ENCODE measurements at places on chromosomes 1 and 21.

- no peak for DNase-seq
Measured at GRCh38 chr1:12552111-12552888, 65.7 kb downstream of the DHRS3 start.

DNA sequence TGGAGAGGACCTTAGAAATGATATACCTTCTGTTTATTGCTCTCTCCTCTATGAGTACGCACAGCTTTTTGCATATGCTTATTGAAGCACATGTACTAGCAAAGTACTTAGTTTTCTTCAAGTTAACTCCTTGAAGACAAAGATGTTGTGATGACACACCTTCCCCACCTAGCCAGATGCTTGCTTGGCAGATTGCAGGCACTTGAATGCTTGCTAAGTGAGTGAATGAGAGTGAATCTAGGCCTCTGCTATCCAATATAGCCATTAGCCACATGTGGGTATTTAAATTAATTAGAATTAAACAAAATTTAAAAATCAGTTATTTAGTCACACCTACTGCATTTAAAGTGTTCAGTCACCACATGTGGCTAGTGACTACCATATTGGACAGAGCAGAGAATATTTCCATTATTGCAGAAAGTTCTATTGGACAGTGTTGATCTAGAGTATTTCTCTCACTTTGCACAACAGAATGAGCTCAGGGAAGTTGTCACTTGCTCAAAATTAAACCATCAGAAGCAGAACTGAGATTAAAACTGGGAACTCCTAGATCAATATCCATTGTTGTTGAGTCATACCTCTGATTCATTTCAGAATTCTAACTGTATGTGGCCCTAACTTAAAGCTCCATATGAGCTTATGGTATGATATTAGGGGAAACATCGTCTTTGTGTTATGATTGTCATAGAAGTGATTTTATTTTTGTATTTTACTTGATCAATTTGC, 8.6 kb upstream of the EEIG2 start:
- DNase-seq, result no peak

GRCh38 chr1:97489834-97490233, 431.0 kb downstream of the DPYD start:
- DNase-seq, result no peak

GRCh38 chr1:62260688-62261087, 58.5 kb downstream of the KANK4 start:
- DNase-seq, result no peak

DNA sequence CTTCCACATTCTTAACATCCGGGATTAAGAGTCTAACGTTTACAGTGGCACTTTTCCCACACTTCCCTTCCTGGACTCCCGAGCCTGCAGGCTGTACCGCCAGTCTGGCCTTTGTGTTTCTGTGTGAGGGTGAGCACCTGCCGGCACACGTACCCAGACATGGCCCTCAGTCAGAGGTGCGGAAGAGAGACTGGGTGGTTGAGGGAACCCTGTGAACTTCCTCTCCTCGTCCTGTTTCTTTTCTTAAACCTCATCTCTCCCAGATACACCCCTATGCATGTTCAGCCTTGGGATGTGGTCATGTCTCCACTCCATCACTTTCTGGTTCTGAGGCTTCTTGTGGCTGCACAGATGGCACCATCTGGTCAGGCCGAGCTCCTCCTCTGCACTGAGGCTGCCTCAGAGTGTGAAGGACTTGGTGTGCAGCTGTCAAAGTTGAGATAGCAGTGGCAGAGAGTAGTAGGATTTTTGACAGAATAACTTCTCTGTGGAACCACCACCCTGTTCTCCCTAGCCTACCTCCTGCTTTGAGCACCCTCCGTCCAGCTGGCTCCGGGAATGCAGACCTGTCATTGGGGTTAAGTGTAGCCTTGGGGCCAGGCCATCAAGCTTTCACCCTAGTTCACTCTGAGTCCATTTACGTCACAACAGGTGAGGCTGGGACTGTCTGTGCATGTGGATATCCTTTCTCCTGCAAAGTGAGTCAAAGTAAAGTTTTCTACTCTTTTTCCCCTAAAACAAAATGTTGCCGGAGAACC, 31.4 kb downstream of the VASH2 start:
- no peak for DNase-seq

- no peak for DNase-seq
Measured at GRCh38 chr1:18764362-18764761, 95.1 kb downstream of the TAS1R2 start.

DNA sequence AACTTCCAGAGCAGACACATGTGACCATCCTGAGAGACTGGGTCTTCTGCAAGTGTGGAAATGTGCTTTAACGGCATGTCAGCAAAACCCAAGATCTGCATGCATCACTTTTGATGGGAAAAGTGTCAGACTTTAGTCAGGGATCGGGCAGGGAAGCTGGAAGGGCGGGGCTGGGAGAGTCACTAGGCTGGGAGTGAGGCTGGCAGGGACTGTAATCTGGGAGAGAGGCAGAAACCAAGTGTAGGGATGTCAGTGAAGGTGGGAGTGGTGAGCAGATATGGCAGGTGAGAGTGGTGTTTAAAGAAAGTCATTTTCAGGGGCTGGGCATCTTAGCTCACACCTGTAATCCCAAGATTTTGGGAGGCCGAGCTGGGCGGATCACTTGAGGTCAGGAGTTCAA, 11.3 kb downstream of the CDA start:
- DNase-seq, result no peak

DNA sequence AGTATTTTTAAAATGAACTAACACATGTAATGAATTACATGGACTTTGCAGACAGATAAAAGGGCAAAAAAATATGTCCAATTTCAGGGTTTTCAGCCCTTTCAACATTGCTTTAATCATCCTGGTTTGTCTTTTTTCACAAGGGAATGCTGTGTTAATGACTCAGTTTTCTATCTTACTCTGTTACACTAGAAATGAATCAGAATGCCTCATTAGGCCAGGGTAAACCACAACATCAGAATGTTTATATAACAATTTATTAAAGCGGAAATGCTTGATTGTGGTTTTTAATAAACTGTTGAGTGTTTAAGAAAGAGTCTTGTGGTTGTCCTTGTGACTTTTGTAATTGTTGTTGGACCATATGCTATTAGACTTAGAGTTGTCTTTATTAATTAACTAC, 13.5 kb downstream of the GORAB start:
- DNase-seq, result no peak

GRCh38 chr1:204970937-204971336, 72.1 kb upstream of the CNTN2 start:
- DNase-seq, result no peak

GRCh38 chr1:54965624-54966340, 14.6 kb upstream of the TMEM61 start:
- DNase-seq, result no peak

GRCh38 chr1:46719689-46720088, 775 bp upstream of the EFCAB14 start:
- DNase-seq, result no peak

DNA sequence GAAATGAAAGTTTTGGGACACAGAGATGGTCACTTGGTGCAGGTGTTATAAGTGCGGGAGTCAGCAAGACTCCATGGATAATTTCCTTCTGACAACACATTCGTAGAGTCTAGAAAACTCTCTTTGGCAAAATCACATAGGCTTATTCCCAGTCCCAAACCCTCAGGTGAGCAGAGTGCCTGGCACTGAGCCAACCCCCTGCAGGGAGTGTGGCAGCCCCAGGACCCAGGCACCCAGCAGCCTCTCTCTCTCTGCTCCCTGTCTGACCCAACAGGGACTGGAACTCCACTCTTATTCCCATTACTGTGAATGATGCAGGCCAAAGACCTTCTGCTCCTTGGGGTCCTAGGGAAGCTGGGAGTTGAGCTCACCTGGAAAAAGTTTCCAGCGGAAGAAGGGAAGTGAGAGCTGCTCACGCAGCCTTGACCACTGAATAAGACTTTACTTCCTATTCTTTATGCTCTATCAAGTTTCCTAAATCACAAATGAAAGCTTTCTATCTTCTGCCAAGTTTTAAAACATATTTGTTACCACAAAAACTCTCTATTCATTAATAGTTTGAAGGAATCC, 132.6 kb upstream of the ETV3 start:
- DNase-seq, result no peak

DNA sequence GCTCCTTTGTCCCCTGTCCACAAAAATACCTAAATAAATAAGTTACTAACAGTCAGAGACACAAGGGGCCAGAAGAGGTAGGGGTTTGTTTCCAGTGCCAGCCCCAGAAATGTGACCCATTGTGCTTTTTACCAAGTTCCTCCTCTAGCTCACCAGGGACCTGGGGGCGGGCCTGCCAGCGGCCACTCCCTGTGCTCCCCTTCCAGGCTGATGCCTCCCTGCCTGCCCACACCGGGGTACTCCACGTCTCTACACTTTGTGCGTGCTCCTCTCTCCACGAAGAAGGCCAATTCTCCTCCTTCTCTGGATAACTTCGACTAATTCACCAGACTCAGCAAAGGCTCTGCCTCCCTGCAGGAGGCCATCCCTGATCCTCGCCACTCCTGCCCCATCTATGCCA, 72.1 kb downstream of the BCAR3 start:
- DNase-seq, result no peak

DNA sequence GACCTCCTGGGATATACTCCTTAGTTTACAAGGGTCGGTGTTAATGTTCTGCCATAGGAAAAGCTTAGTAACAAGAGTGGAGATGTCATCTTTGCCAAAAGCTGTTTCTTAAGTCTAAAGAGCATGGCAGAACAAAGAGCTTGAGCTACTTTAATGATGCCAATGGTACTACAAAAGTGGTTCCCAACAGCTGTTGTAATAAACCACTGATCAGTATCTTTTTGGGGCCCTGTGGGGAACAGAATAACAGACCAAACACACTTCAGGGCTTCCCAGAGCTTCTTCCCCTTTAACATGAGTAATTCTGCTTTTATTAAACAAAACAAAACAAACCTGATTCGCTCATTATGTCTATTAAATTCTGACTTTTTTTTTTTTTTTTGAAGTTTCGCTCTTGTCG, 116.3 kb downstream of the NCAM2 start:
- no peak for DNase-seq

DNA sequence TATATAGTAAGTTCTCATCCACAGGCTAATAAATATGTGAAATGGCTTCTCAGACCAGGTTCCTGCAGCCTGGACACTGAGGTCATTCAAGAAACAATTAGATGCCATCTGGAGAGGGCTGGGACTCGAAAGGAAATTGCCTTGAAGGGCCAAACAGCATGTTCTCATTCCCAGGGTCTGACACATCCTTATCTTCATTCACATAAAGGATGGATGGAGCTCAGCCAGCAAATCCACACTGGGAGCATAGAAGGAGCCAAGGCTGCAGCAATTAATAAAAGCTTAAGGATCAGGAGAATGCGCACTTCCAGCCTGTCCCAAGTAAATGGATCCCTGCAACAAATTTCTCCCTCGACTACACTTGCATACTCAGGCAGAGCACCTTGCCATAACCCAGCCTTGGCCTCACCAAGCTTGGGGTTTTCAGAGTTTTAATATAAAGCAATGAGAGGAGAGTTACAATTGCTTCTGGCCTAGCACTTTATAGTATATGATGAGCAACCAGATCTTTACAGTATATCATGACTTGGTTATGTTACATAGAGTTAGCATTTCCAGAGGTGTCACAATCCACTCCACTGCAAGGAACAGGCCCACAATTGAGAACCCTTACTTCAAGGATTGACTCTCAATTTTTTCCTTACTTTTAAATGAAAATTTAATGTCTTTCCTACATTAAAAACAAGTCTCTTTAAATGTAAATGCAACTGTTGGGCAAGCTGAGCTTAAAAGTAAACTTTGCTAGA, 55.9 kb downstream of the BCAR3 start:
- no peak for DNase-seq

GRCh38 chr1:942411-942821, 16.6 kb downstream of the NOC2L start:
- DNase-seq, result no peak

- DNase-seq, result no peak
Measured at GRCh38 chr1:68230901-68231626, 1.3 kb downstream of the WLS start.

GRCh38 chr21:43716376-43717165, 2.4 kb upstream of the PDXK start:
- no peak for DNase-seq

- DNase-seq, result no peak
Measured at GRCh38 chr1:6473974-6474814, 8.2 kb upstream of the TNFRSF25 start.

GRCh38 chr1:53681977-53682685, 56.8 kb downstream of the GLIS1 start:
- peak; percentile 5 for DNase-seq

DNA sequence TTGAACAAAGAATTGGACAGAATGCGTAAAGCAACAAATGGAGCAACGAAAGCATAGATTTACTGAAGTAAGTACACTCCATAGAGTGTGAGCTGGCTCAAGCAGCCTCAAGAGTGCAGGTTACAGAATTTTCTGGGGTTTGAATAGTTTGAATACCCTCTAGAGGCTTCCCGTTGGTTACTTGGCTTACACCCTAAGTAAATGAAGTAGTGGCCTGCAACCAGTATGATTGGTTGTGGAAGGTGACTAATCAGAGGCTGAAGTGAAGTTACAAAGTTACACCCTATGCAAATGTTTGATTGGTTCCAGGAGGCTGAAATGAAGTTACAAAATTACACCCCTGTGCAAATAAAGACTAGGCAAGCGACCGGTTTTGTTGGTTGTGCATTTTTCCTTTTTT, 10.9 kb downstream of the TCEANC2 start:
- no peak for DNase-seq

DNA sequence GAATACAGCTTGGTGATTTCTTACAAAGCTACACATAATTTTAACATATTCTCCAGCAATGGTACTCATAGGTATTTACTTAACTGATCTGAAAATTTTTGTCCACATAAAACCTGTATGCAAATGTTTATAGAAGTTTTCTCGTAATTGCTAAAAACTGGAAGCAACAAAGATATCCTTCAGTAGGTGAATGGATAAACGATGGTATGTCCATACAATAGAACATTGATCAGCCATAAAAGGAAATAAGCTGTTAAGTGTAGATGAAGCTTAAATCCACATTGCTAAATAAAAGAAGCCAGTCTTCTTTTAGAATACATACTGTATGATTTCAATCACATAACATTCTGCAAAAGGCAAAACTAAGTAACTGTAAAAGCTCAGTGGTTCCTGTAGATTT, 224.8 kb upstream of the DPYD start:
- DNase-seq, result no peak

- no peak for DNase-seq
Measured at GRCh38 chr1:64484651-64485050, 14.7 kb downstream of the CACHD1 start.
